ENCODE measurements at places on chromosomes 1 and 21.

- no peak for DNase-seq
These were observed 138.3 kb downstream of the MAP3K21 start for GRCh38 chr1:233465745-233466343.

DNA sequence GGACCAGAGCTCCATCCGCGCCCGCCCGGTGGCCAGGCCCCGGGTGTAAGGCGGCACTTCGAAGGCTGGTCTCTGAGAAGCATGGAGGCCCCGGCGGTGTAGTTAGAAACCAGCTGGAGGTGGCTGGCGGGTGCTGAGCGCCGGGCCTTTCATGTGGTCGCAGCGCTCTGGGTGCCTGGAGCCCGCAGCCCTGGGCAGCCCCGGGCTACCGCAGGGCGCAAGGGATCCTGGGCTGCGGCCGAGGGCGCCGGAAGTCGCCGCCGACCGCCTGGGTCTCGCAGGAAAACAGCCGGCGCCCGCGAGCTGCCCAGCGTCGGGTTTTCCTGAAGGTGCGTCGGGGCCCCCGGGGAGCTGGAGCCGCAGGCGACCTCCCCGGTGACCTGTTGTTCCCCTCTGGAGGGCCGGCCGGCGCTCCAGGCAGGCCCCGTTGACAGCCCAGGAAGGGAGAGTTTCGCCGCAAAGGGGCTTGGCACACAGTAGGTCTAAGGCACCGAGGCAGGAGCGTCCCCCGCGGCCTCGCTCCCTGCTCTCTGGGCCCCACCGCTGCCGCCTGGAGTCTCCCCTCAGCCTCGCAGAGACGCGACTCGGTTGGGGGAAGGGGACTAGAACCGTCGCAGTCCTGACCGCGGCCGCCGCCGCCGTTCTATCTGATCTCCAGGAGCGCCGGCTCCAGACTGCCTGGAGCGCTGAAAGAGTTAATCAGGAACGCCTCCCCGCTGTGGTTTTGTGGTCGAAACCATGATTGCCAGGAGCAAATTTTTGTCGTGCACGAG is 2.7 kb downstream of the GRHL3 start:
- peak; percentile 95 for DNase-seq

GRCh38 chr1:95734560-95734959 is 500.6 kb downstream of the RWDD3 start:
- no peak for DNase-seq

DNA sequence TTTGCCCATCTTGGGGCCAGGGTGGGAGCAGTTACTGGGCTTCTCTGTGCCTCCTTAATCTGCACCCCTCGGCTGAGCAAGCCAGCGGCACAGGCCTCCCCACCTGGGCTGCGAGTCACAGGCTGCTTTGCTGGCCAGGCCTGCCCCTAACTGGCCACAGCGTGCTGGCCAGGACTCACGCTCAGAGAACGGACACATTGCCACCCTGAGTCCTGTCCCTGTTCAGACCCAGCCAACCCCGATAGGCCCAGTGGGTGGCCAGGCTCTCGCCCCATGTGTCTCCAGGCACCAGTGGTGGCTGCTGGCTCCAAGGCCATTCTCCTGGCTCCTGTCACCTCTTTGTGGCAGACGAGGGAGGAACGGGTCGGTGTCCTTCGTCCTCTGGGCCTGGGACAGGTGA is 61.3 kb downstream of the MORN1 start:
- no peak for DNase-seq
